Lower leg skin (tissue), 4 donors: ENCODE measurements at places on chromosomes 2 and 18. TPM values are rescaled to one million over a fixed set of nuclear protein-coding genes. Genes with fewer than 3 reads are reported as not detected.

DNA sequence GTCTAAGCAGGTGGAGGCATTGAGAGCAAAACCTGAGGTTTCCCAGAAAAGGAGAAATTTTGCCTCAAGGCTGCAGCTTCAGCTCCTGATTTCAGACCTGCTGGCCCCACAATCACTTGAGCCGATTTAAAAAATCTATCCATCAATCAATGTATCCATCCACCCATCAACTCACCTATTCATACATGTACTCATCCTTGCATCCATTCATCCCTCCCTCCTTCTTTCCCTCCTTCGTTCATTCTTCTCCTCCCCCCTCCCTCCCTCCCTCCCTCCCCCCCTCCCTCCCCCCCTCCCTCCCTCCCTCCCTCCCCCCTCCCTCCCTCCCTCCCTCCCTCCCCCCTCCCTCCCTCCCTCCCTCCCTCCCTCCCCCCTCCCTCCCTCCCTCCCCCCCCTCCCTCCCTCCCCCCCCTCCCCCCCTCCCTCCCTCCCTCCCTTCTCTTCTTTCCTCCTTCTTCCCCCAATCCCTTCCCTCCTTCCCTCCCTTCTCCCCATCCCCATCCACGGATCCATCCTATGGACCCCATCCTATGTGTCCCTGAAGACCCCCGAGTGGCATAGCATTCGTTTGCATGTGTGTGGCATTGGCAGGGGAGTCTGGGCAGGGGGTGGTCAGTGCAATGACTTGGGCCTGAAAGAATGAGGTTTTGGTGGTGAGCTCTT, 6.1 kb upstream of the PXDN start:
- no peak for DNase-seq

- DNase-seq = no peak
Observed at GRCh38 chr2:230614913-230615332, 97.7 kb upstream of the CAB39 start.

DNA sequence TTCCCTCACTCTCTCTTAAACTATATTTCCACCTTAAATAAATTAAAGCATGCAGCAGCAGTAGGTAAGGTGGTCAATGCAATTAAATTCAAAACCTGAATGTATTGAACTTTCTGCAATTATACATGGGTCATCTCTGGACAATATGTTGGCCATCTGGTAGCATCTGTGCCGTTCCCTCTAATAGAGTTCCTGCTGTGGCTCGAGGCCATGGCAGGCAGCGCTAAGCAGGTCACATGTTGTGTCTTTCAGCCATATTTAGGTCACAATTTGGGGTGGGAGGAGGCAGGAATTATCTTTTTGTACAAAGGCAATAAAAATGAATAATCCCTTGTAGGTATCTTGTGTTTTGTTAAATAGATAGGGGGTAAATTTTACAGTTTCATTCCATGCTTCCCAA, 676.2 kb downstream of the ZEB2 start:
- DNase-seq = no peak

- no peak for DNase-seq
Observed at GRCh38 chr18:7575465-7576028, 8.4 kb downstream of the PTPRM start.

GRCh38 chr2:10820562-10820961, 8.0 kb upstream of the PDIA6 start:
- no peak for DNase-seq

GRCh38 chr2:12636837-12637581, 79.7 kb upstream of the TRIB2 start:
- DNase-seq = no peak

GRCh38 chr2:201116959-201117734, 1.2 kb downstream of the CFLAR start:
- DNase-seq = peak; percentile 96

DNA sequence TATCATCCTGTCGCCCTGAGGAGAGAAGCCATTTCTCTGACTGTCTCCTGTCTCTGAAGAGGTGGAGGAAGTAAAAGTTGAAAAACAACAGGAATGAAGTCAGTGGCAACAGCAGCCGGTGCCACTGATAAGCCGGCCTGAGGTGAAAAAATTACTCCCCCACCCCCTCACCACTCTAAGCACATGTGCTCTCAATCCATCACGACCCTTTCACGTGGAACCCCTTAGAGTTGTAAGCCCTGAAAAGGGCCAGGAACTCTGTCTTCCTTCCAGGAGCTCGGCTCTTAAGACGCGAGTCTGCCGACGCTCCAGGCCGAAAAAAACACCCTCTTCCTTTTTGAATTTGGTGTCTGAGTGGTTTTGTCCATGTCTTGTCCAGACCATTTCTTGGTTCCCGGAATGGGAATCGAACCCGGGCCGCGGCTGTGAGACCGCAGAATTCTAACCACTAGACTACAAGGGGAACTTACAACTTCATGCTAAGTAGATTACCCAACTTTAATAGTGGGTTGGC, 40.7 kb upstream of the TRIM43 start:
- DNase-seq = no peak

- DNase-seq = no peak
Observed at GRCh38 chr2:224196810-224197209, 157.7 kb upstream of the SERPINE2 start.

GRCh38 chr2:26946841-26947784, 23.3 kb upstream of the MAPRE3 start:
- DNase-seq = no peak

GRCh38 chr2:141534666-141535362, 596.0 kb downstream of the LRP1B start:
- DNase-seq = no peak

The C2orf78 gene
- not detected for total RNA-seq

The EFR3B gene
- total RNA-seq = not detected

The GAD1 gene
- not detected for total RNA-seq

The CNTNAP5 gene
- not detected for total RNA-seq

The SCYGR4 gene
- total RNA-seq = not detected

The MC5R gene
- total RNA-seq = not detected

The FOSL2 gene
- total RNA-seq = 334 TPM

The TMEM163 gene
- total RNA-seq = not detected

The LHCGR gene
- total RNA-seq = not detected

The GPBAR1 gene
- total RNA-seq = 1.1 TPM
